Ovary (tissue), 10 donors: ENCODE measurements at places on chromosomes 16 and 17. TPM values are rescaled to one million over a fixed set of nuclear protein-coding genes. Genes with fewer than 3 reads are reported as not detected.

- DNase-seq = peak; percentile 94
Observed at GRCh38 chr16:30534368-30535105, at the start of gene ZNF747. Gene ZNF747, minus strand, starts transcription at chr16:30534858. Its CDS starts 179 bp downstream, at chr16:30534679.

DNA sequence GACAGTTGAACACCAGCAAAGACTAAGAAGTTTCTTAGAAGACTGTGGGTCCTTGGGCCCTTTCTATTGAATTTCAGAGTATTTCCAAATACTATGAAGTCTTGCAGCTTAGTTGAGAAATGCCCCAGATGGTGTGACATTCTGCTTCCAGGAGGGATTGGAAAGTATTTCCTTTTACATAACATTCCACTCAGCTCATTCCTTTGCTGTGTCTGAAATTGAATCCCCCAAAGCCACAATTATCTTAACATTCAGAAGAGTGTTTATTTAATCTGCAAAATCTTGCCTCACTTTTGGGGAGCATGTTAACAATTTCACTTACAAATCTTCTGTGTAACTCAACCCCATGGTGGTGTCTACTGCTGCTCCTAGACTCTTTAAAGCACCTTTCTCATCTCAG is 307.7 kb downstream of the WWOX start:
- no peak for DNase-seq

DNA sequence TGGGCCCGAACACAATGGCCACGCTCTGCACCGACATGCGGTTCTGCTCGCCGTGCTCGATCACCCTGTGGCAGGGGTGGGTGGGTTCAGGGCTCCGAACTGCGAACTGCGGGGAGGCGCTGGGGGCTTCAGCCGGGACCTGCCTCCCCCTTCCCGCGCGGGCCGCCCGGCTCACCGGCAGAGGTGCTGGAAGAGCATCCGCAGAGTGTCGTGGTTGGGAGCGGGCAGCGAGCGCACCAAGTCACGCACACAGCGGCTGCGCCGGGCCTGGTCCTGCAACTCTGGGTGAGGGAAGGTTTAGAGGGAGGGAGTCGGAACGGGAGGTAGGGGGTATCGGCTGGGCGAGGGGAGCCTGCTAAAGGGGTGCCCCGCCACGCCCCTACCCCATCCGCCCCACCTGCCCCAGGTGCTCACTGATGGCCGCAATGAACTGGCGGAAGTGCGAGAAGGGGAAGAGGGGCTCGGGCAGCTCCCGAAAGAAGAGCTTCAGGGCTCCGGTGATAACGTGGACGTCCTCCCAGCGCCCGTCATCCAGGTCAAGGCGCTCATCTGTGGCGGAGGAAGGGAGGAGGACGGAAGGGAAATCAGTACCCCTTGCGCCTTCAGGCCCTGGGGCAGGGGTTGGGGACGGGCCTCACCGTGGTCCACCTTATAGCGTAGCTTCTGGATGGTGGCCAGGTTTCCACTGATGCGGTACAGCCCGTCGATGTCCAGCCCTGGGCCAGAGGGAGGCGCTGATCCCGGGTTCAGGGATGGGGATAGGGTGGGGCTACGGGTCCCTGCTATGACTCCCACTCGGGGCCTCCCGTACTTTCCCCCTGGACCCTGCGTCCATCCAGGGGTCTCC is 36.9 kb downstream of the ARHGAP27 start:
- no peak for DNase-seq

DNA sequence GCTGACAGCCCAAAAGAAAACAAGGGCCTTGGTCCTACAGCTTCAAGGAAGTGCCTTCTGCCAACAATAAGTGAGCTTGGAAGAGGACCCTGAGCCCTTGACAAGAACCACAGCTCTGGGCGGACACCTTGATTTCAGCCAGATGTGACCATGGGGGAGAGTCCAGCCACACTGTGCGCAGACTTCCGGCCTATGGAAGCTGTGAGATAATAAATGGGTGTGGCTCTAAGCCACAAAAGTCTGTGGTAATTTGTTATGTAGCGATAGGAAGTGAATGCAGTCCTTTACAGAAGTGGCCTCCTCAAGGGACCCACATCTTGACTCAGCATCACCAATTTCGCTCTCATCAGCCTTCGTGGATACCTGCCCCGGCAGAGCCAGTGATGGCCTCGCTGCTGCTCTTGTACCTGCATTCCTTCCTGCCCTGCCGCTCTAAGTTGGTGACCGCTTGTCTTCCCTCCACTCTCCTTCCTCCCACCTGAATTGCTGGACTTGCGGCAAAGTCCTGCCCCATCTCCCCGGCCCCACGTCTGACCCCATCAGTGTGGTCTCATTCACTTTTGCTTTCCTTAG is 29.3 kb downstream of the PRSS54 start:
- DNase-seq = no peak

DNA sequence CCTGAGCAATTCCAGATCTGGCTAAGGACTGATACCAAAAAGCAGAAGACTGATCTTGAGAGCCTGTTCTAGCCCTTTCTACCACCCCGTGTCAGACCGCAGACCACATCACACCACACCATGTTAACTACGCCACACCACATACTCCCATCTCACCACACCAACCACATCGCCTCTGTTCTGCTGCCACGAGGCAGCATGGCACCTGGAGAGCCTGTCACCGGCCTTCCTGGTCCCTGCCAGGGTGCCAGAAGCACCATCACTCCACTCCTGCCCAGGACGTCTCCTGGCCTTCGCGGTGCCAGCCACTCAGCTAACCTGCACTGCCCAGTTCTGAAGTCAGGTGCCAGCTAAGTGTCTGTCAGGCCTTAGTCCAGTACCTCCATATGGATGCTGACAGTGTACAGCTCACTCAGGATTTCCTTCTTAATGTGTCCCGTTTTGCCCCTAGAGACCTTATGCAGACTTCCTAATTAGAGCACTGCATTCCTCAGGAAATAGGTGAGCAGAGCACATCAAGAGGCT is 37.2 kb upstream of the BCAR1 start:
- DNase-seq = no peak

- no peak for DNase-seq
Observed at GRCh38 chr17:13365331-13365730, 236.4 kb downstream of the HS3ST3A1 start.

- no peak for DNase-seq
Observed at GRCh38 chr16:86396901-86397311, 113.4 kb upstream of the FOXF1 start.

GRCh38 chr16:78127130-78127529 is 27.7 kb downstream of the WWOX start:
- DNase-seq = no peak

DNA sequence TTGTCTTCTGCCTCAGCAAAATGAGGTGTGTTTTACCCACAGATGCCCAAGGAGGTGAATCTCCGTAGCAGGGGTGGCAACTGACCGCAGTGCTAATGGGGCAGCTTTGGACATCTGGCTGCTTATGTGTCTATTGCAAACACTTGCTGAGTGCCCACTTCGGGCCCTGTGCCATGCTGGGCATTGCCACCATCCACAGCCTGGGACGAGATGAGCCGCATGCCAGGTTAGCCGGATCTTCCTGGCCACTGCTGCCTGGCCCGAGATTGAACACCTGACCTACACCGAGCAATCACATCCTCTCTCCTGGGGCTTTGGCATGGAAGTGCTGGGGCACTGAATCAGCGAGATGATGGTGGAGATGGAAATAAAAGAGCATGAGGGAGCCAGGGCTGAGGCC is 238.7 kb downstream of the GSG1L start:
- no peak for DNase-seq

GRCh38 chr16:31357324-31358109 is 2.5 kb downstream of the ITGAX start:
- no peak for DNase-seq

- DNase-seq = peak; percentile 21
Observed at GRCh38 chr16:78607465-78607864, 508.0 kb downstream of the WWOX start.

GRCh38 chr16:12513791-12514175 is 289.9 kb downstream of the CPPED1 start:
- no peak for DNase-seq

DNA sequence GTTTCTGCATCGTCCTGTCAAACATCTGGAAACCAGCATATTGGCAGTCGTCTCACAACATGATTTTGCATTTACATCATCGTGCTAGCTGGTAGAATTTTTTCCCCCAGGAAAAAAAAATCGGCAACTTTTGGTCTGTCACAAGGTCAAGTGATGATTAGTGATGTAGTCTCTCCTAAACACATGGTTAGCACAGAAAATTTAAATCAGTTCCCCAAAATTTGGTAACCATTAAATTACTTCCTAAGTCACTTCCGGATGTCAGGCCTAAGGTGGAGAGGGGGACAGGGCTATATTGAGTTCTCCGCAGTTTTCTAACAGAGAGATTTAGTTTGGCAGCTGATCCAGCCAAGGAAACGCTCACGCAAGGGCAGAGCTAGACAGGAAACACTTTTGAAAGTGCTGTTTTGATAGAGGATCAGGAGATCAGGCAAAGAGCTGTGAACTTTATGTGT is 271.0 kb upstream of the TBX2 start:
- no peak for DNase-seq

- no peak for DNase-seq
Observed at GRCh38 chr17:27981978-27982377, 60.5 kb upstream of the NLK start.

GRCh38 chr17:9024497-9024896 is 3.2 kb downstream of the NTN1 start:
- DNase-seq = no peak

DNA sequence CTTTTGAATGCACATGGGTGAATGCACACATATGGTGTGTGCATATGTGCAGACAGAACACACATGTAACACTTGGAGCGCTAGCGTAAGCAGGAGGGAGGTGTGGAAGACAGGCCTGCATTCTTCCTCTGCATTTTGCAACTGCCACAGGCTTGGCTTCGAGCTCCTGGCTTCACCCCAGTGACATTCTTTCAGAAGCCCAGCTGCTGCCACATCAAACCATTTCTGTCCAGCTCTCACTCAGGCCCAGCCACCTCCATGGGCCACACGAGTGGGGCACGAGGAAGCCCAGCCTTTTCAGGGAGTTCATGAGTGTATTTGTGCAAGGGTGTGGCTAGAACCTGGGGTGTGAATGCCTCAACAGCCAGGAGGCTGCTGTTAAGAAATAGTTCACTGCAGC is 18.8 kb downstream of the LGALS3BP start:
- DNase-seq = no peak

- DNase-seq = peak; percentile 55
Observed at GRCh38 chr17:30449480-30449879, 27.7 kb upstream of the GOSR1 start.

DNA sequence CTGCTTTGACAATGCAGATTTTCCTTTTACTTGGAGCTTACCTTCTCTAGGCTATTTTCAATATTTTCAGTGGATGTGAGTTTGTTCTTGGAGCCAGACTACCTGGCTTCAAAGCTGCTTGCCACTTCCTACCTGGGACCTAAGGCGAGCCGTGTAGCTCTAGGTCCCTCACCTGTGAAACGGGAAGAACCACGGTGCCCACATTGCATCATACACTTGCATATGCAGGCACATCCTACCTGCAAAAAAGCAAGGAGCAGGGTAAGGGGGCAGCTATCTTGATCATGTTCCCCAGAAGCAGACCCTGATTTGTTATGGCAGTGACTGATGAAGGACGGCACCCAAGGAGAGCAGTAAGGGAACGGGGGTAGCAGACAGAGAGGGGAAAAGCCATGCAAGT is 27.0 kb upstream of the MPRIP start:
- no peak for DNase-seq

DNA sequence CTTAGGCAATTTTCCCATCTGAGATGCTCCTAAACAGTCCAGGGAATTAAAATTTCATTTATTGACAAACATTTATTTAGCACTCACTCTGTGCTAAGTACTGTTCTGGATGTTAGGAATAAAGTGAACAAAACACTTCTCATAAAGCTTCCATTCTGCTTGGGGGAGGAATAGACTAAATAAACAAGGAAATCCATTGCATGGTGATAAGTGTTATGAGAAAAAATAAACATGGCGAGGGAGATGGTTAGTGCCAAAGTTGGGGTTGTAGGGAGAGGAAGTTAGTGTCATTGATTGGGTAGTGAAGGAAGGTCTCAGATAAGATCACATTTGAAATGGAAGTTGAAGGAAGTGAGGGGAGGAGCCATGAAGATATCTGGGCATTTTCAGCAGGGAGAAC is 72.2 kb upstream of the CES5A start:
- no peak for DNase-seq

DNA sequence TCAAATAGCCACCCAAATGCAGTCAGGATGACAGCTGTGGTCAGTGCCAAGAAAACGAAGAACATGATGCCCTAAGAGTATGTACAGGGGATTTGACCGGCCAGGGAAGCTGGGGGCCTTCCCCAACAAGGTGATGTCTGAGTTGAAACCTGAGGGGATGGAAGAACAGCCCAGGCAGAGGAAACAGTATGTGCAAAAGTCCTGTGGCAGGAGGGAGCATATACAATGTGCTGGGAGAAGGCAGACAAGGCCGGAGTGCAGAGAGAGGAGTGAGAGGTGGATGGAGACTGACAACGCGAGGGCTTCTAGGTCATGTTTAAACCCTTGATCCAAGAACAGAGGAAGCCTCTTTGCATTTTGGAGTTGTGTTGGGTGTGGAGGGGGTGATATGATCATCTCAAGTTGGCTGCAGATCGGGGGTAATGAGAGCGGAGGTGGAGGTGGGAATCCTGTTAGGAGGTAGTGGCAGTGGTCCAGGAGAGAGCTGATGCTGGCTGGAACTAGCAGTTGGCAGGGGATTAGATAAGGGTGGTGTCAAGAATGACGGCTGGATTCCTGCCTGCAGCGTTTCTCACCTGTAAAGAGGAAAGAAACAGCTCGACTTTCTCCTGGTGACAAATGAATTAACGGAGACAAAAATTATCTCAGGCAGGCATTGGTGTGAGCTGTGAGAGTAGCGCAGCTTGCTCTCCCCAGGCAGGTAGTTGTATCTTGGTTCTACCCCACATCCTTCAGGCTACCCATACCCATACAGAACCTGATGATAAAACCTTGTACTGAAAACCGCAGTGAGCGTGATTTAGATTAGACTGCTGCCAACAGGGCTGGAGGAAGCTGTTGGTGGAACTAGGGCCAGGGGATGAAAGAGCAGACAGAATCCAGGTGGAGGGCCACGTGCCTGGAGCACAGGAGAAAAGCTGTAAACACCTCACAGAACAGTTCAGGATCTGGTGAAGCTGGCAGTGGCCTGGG is 37.2 kb upstream of the NGFR start:
- DNase-seq = no peak

GRCh38 chr17:1970843-1971384 is 54.2 kb downstream of the RTN4RL1 start:
- no peak for DNase-seq

Gene GSG1L
- total RNA-seq = 1.1 TPM

Gene CDRT4
- total RNA-seq = 4.4 TPM

Gene CSH2
- total RNA-seq = not detected

Gene CDR2L
- total RNA-seq = 5.2 TPM

Gene PERCC1
- total RNA-seq = not detected

Gene PITPNC1
- 20.5 TPM for total RNA-seq

Gene ITGAE
- 15.5 TPM for total RNA-seq

Gene CNGB1
- not detected for total RNA-seq

Gene KRT9
- total RNA-seq = not detected

Gene SKAP1
- 2.7 TPM for total RNA-seq

Gene CES1
- total RNA-seq = 20.9 TPM

Gene CDH1
- 7.7 TPM for total RNA-seq

Gene CHD9
- 73.0 TPM for total RNA-seq

Gene ST6GALNAC2
- total RNA-seq = 5.5 TPM

Gene MPP3
- 7.6 TPM for total RNA-seq

Gene KCTD19
- total RNA-seq = not detected
